Activated CD4-positive, alpha-beta T cell treated with anti-CD3 and anti-CD28 coated beads, Interleukin-10, Interleukin-2, amounts not matched to agents 100 ng/mL and 50 ng/mL, durations not matched to agents 16 hours and 8 hours (primary cell): ENCODE measurements at places on chromosomes 6 and 20.

DNA sequence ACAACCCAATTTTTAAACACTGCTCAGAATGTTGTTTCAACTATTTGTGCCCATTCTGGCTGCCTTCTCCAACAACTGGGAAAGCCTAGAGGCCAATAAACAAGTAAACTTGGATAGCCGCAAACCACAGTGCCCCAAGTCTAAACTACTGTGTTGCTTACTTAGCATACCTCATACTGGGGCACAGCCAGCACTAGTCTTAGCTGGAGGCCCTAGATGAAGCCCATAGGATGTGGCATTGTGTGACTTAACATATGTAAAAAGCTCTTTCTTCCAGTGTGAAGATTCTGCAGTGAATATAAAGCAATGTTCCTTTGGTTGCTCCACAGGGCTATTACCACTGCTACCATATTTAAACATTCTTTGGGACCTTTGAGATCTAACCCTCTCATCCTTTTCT is 564.3 kb upstream of the NRSN1 start:
- no peak for DNase-seq

DNA sequence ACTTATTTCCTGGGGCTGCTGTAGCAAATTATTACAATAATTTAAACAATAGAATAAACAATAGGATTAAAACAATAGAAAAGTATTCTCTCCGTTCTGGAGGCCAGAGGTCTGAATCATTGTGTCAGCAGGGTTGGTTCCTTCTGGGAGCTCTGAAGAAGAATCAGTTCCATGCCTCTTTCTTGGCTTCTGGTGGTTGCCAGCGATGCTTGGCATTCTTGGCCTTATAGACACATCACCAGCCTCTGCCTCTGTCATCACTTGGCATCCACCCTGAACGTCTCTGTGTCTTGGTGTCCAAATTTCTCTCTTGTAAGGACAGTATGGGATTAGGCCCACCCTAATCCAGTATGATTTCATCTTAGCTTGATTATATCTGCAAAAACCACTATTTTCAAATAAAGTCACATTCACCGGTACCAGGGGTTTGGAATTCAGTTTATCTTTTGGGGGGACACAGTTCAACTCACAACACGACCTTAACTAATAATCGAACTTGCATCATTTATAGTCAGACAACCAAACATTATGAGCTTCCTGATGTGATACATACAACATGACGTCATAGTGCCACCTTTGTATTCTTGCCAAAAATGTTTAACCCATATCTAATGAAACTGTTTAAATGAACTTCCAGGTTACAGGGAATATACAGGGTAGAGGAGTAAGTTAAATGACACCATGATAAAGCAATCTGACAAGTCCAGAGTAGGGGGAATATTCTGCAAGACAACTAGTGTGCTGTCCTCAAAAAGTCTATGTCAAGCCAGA is 84.7 kb upstream of the RNF24 start:
- DNase-seq, result no peak

DNA sequence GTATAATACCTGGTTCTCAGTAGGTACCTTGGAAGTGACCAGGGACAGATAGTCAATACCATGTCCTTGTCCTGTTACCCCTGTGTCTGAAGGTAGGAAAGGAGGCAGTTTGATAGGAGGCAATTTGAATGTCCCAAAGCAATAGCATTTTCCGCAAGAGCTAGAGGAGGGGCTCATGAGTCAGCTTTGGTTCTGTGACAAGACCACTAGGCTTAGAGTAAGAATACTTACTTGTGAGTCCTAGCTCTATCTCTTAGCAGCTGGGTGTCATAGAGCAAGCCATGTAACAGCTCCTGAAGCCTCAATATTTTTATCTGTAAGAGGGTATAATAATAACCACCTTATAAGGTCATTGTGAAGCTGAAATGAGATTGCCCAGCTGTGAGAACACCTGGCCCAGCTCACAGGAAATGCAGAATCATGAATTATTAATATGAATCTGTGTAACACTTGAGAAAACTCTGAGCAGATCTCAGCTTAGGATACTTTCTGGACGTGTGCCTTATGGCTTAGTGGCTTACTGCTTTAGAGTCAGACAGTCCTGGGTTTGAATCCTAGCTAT is 58.6 kb downstream of the DAAM2 start:
- no peak for DNase-seq

- no peak for DNase-seq
These were observed 86.1 kb downstream of the BMP7 start for GRCh38 chr20:57180387-57180786.

DNA sequence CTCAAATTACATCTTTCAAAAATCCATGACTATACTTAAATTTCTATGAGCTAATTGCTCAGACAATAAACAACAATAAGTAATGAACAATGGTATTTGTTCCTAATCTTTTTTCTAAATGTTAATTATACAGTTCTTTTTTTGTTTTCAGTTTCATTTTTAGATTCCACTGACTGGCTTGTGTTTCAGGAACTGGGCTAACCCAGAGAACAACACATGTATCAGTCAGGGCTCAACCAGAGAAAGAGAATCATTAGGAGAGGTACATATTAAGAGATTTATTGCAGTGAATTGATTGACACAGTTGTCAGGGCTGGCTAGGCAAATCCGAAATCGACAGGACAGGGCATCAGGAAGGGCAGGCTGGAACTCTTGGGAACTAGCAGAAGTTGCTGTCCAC is 182.8 kb downstream of the GRM1 start:
- no peak for DNase-seq

GRCh38 chr20:9609887-9610502 is 95.6 kb downstream of the LAMP5 start:
- peak; percentile 65 for DNase-seq

GRCh38 chr6:32614366-32615081 is 22.7 kb upstream of the HLA-DQA1 start:
- no peak for DNase-seq

GRCh38 chr6:73006146-73006545 is 219.2 kb downstream of the KHDC1L start:
- DNase-seq, result no peak
